ENCODE measurements at places on chromosomes 11 and 22. TPM values are rescaled to one million over a fixed set of nuclear protein-coding genes. Genes with fewer than 3 reads are reported as not detected.

The TRPM5 gene
- 2.6 TPM for total RNA-seq

The POLDIP3 gene
- total RNA-seq = 23.1 TPM

DNA sequence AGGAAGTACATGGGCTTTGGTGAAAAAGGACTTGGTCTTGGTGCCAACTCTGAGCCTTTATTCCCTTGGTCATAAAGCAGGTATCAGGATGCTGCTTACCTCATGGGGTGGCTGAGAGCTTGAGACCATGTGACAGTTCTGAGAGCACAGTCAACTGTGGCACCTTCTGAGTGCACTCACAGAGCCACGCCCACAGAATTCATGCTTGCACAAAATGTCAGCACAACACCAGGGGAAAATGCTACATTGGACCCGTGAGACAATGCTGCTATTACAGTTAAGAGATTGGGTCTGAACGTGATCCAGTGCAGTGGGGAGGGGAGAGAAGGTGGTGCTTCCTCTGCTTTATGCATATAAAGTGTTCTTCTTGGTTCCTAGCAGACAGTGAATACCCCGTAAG is 79.5 kb upstream of the SPON1 start:
- DNase-seq = no peak

GRCh38 chr11:12950670-12951069 is 58.4 kb upstream of the RASSF10 start:
- DNase-seq = no peak

DNA sequence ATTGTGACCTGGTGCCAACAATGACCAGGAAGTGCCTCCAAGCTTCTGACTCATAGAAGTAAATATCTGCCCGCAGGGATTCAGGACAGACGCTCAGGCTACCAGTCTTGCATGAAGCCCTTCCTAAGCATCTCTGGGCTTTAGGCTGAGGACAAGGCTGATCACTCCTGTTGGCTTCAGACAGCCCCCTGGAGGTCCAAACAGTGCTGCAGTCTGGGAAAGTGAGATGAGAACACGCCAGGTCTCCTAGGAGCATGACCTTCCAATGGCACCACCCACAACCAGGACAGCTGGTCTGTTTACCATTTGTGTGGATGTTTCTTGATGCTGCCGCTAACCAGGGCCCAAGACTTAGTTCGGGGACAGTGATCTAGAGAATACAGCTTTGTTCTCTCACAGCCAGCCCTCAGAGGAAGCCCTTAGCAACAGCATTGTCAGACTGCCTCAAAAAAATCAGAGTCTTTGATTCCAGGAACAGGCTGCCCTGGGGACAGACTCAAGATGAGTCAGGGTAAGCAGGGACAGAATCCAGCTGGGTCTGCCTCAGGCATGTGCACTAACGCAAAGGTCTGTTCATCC is 111.2 kb downstream of the ZNF280B start:
- no peak for DNase-seq
